ENCODE measurements at places on chromosomes 6 and 20.

DNA sequence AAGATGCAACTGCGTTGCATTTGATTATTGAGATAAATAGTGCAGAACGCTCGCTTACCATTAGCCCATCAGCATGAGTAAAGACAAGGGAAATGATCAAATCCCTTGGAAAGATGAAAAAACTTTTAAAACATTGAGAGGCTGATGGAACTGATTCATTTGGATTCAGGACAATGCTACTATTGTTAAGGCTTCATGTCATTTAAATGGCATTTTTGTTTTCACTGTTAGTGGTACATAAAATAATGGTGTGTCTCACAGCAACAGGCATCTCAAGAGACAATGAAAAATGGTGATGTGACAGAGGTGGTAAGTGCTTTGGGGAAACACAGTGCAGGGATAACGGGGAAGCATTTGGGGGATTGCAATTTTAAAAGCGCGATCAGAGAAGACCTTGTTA lies 159.7 kb upstream of the KCNG1 start:
- DNase-seq: no peak

- no peak for DNase-seq
These were observed 24.7 kb downstream of the FNDC1 start for GRCh38 chr6:159193923-159194322.

- DNase-seq: no peak
These were observed 5.4 kb downstream of the DUSP22 start for GRCh38 chr6:297571-298232.

DNA sequence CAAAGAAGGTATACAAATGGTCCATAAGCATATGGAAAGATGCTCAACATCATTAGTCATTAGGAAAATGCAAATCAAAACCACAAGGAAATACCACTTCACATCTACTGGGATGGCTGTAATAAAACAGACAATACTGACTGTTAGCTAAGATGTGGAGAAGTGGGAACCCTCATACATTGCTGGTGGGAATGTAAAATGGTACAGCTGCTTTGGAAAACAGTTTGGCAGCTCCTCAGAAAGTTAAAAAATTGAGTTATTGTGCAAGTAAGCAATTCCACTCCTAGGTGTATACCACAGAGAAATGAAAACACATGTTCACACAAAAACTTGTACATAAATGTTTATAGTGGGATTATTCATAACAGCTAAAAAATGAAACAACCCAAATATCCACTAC lies 173.0 kb upstream of the JAG1 start:
- no peak for DNase-seq

DNA sequence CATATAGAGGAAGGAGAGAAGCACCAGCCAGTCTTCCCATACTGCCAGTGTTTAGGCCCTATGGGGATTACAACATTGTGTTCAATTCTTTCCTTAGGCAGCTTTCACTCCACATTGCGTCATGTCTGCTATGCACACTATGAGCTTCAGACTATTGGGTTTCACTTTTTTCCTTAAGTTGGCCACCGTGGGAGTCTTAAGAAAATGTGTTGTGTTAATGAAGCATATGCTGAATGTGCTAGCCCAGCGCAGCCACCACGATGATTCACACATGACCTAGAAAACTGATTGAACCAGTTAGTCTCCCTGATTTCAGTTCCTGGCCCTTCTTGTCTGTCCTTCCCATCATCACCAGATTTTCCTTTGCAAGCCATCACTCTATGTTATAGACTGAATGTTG lies 21.5 kb downstream of the TUBB2B start:
- DNase-seq: no peak

DNA sequence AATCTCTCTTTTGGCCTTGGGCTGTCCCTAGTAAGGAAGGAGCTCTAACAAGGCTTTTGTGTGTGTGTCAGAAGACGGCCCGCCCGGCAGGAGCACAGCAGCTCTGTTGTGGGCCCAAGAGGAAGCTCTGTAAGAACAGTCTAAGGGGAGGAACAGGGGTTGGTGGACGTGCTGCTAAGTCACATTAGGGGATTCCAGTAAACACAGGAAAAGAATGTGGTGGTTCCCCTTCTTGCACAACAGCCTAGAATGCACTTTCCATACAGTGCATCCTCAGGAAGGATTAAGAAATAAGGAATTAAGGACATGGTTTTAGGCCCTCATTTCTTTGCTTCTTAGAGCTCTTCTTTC lies 114.5 kb downstream of the RNF144B start:
- DNase-seq: no peak

GRCh38 chr6:7496266-7496875 lies 45.1 kb upstream of the DSP start:
- no peak for DNase-seq

DNA sequence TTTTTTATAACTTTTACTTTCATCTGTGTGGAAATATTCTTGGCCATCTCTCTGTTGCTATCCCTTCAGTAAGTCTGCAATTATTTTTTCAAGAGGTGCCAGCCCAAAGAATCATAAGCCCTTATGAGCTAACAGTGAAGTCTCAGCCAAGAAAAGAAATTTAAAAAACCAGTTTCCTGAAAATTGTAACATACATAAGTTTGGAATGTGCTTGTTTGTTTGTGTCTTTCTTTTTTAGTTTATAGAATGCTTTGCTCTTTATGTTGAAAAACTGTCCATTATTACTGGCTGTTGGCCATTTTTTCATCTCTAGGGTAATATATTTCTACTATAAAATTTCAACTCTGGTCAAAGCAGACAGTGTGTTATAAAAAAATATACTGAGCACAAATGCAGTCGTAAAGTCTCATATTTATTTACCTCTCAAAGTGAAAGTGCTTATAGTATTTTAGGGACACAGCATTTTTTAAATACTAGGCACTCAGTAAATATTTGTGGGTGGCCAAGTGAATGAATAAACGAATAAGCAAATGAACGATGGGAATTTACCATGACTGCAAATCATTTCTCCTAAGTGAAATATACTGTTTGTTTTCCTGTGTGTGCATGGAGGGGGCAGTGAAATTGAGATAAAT lies 659.7 kb downstream of the KIF16B start:
- no peak for DNase-seq

DNA sequence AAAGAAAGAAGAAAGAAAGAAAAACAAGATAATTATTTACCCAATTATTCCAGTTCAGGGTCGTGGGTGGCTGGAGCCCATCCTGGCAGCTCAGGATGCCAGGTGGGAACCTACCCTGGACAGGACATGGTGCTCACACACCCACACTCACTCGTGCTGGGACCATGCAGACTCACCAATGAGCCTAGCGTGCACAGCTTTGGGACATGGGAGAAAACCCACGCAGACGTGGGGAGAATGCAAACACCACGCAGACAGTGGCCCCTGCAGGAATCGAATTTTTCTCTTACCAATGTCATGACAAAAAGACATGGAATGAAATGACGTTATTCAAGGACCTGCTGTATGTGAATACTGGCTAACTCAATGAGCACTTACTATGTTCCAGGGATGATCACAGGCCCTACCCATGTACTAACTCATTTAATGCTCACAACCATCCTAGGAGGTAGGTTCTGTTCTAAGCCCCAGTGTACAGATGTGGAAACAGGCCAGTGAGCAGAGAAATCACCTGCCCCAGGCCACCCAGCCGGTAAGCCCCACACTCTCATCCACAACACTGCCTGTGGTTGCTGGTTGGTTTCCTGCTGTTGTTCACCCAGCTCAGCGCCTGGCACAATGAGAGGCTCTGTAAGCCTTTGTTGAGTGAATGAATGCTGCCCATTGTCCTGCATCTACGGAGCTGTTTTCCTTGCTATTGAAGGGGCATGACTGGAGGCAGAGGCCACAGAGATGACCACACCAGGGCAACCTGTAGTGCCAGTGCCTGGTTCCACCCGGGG lies 6.8 kb upstream of the PI16 start:
- DNase-seq: peak; percentile 23
